ENCODE measurements at places on chromosomes 3 and 15.

GRCh38 chr3:127171320-127171719 is 21.6 kb upstream of the PRR23E start:
- no peak for DNase-seq

DNA sequence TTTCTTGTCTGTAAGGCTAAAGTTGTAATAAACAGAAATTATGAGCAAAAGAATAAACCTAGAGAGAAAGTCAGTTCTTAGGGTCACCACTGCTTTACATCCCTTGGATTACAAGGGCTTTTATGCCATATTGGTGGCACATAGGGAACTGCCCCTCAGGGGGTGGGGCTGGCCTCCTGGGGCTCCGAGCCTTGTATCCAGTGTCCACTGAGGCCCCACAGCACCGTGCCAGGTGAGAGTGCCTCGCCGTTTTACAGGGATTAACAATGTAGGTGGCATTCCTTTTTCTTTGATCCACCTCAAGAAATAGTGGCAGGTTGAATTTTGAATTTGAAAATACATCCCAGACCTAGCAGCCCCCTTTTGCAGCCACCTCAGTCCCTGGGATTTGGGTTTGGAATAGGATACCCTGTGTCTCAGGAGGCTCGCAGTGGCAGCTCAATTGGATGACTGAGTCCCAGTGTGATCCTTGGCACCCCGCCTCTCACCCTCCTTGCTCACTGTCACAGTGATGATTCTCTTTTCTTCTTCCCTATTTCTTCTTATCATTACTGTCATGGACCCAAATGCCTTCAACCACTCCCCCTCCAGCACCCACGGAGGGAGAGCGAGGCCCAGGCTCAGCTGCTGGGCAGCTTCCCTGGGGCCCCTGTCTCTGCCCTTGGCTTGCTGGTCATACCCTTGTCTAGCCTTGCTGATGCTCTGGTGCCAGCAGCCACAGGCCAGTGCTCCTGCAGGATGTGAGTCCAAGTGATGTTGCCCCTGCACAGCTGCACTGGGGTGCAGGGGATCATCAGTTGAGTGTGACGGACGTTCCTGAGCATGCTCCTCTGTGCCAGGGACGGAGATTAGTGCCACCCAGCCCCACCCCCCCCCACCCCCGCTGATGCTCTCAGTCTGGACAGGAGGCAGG is 137.9 kb downstream of the DNAJB8 start:
- DNase-seq = no peak

DNA sequence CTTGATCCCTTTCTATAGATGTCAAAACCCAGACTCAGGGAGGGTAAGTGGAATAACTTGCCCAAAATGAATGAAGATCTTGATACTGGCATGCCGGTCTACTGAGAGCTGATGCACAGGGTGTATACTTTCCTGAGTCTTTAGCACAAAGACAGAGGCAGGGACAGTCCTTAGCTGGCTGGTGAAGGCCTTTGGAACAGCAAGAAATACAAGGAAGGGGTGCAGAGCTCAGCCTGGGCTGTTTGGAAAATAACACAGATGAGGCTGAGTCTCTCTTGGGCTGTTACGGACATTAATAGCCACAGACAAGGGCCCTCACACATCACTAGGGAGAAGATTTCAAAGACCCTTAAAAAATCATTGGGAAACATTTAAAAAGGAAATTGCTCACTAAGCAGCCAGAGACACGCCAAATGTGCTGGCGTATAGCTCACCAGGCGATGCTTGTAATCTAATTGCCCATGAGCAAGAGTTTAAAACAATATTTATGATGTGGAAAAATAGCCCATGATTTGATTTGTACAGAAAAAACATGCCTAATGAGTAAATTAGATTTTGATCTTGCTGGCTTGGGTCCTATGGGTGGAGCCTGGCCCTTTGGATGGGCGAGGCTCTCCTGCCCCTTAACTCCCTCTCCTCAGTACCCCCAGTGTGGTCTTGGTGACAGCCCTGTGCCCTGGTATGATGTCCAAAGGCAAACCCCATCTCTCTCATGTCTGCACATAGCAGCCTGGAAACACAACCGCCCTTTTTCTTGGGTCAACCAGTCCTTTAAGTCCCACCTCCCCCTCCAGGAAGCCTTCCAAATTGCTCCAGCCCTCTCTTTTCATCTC is 81.8 kb upstream of the MRPS22 start:
- DNase-seq = no peak

DNA sequence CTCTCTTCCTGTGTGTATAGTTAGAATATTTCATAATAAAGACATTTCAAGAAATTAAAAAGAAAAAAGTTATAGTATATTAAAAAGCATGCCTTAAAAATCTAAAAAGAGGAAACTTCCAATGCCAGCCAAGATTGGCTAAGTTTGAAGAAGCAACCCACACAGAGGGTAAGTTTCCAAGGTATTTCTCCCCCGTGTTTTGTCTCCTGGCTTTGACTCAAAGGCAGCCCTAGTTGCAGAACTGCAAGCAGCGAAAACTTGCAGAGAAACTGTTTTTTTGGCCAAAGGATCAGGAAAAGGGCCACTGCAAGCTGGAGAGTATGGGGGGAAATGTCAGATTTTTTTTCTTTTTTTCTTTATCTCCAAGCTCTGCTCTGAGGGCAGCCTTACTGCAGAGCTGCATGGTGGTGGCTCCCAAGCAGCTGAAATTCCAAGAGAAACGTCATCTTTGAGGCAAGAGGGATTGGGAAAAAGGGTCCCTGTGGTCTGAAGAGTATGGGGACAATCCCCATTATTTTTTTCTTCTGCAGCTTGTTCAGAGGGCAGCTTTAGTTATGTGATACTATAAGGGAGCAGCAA is 23.0 kb downstream of the HACL1 start:
- DNase-seq = no peak

DNA sequence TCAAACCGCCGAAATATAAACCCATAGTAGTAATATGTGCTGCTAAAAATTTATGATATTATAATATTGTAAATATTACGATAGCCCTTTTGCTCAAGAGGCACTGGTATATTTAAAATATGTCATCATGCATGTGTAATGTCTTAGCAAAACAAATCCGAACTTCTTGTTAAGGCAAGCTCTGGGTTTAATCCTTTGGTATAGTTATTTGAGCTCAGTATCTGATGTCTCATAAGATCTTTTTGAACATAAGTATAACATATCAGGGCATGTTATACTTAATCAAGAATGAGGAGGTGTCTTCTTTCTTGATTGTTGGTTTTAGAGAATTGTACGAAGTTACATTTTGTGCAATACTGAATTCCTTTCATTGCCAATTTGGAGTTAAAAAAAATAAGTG is 154.1 kb upstream of the CBLB start:
- DNase-seq = no peak

GRCh38 chr15:59649603-59650002 is 7.7 kb downstream of the GTF2A2 start:
- DNase-seq = no peak

DNA sequence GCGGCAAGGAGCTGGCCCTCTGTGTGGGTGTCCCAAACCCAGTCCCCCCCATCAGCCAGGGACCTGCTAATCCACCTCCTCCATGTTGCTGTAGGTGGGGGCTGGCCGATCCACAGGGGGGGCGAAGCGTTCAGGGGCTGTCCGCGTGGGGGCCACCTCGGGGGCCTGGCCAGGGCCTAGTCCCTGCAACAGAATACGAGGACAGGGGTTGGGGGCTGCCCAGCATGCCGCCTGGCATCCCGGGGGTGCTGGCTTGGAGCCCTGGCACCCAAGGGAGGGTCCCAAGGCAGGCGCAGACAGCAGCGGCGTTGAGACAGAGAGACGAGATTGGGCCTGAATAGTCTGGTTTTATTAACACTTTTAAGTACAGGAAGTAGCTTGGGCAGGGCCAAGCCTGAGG is 3.8 kb upstream of the QARS1 start:
- DNase-seq = no peak

GRCh38 chr15:29337156-29337959 is 67.7 kb upstream of the NSMCE3 start:
- DNase-seq = no peak

GRCh38 chr15:80639168-80639555 is 55.9 kb upstream of the ABHD17C start:
- DNase-seq = no peak

DNA sequence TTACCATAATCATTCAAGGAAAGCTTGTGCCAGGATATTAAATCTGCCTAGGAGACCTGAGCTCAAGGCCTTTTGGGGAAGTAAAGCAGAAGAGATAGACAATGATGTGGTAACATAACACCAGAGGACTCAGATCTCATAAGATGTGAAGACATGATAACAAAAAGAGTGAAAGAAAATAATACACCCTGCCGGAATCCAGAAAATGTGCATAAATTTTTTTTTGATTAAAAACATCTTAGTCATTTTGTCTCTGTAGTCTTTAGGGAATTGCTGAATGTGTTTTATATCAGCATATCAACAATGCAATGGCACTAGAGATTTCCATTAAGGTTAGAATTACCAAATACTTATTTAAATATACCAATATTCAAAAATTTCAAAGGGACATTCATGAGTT is 326.8 kb upstream of the ROBO1 start:
- DNase-seq = no peak

DNA sequence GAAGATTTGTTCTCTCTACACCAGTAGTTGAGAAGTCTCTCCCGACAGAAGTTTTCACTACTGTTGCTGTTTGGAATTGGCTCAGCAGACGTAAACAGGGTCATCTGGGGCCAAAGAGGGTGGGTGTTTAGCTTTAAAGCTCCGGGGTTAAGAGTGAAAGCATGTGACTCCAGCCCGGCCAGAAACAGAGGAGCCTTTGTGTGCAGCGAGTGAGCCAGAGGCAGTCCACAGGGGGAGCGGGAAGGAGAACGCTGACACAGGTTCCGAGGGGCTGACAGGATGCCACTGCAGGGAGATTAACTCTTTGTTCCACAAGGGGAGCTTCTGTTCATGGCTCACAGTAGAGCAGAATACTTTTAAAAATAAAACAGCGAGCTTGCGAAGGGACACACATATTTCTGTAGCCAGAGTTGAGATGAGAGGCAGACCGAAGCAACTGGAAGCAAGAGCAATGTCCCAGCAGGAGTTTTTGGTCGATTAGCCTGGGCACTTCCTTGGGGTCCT is 26.9 kb downstream of the BMF start:
- DNase-seq = peak; percentile 37

DNA sequence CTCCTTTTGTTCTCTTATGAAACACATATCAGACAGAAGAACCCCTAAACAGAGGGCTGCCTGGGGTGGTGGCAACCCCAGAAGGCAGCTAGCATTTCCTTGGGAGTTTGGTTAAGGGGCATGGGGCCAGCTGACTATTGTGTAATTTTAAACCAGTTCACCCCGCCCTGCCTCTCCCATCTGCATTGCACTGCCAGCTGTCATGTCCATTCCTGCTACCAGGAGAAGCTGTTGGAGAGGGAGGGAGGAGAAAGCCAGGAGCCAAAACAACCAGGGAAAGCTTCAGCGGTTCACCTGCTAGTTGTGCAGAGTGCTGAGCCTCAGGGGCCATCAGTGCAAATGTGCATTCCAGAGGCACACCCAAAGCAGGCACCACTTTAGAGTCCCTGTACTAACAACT is 47.6 kb upstream of the ATP1B3 start:
- DNase-seq = peak; percentile 49

- no peak for DNase-seq
These were observed 173.5 kb downstream of the TNIK start for GRCh38 chr3:171286580-171287249.

DNA sequence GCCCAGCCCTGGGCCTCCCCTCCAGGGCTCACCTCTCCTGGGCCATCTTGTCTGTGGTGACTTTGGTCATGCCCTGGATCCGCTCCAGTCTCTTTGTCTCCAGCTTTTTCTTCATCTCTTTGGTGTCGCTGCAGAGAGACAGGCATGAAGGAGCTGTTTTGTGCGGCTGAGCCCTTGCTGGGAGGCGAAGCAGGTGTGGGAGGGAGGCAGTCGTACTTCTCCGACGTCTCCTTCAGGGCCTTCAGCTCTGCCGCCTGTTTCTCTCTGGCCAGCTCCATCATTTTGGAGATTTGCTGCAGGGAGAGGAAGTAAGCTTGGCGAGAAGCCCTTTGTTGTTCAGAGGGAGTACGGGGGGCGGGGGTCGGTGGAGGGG is 7.7 kb upstream of the ANKRD63 start:
- DNase-seq = no peak

DNA sequence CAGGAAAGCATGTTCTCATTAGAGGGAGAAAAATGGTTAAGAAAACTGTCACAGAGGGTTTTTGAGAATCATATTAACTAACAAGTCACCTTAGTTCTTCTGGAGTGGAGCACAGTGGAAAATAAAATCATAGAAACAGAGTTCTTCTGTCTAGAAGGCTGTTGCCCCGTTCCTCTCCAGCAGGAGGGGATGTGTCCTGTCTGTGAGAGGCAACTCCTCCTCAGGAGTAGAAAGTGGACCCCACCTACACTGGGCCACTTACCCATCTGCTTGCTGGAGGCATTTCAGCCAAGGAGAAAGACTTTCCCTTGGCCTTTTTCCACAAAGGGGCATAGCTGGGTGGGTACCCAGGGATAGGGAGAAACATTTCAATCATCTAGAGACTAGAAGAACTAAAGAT is 106.6 kb downstream of the SSR3 start:
- no peak for DNase-seq

DNA sequence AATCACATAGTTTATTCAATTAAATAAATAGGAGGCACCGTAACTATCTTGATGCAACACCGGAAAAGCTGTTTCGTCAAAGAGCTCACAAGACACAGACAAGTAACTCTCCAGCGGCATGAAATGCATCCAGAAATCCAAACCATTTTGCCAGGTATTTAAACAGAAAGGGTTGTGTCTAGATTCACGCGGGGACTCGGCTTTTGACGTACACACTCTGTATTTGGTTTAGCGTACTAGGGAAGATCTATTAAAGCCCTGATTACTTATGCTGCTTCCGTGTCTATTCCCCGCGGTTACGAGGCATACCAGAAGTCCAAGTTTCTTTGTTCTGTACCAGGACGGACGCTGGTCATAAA is 718 bp downstream of the BNIP2 start:
- peak; percentile 20 for DNase-seq

DNA sequence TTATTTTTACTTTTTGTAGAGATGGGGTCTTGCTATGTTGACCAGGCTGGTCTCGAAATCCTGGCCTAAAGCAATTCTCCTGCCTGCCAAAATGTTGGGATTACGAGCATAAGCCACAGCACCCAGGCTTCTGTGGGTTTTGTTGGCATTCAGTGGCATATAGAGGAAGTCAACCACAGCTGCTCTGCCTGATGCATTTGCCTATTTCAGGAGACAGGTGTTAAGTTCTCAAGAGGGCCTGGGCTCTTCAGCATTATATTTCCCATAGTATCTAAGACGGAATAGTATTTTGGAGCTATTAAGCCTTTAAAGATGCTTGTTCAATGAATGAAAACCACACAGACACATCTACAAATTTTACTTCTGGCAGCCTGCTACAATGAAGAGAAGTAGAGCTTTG is 73.5 kb upstream of the CSPG5 start:
- no peak for DNase-seq

DNA sequence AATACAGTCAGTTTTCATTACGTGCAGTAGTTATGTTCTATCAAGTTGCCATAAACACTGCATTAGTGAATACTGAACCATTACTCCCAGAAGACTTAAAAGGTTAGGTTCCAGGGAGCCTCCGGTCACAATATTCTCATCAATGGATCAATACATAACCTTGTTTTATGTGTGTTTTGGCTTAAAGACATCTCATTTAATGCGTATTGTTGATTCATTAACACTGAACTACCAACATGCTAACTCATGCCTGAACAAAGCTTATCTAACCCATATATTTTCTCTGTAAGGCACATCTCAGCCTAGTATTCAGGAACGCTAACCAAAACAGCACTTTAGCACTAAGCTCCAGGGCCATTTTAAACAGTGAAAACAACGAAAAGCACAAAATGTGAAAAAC is 24.1 kb upstream of the NEDD4 start:
- DNase-seq = no peak

- no peak for DNase-seq
These were observed 13.1 kb downstream of the RYK start for GRCh38 chr3:134237454-134238145.

- DNase-seq = no peak
These were observed 330.3 kb downstream of the FGF12 start for GRCh38 chr3:192397012-192397411.
